CD4-positive, CD25-positive, alpha-beta regulatory T cell (primary cell): ENCODE measurements at places on chromosomes 5 and 9. TPM values are rescaled to one million over a fixed set of nuclear protein-coding genes. Genes with fewer than 3 reads are reported as not detected.

GRCh38 chr5:124059200-124059599, 547.2 kb downstream of the CSNK1G3 start:
- DNase-seq, result no peak

GRCh38 chr5:57816108-57816507, 333.5 kb upstream of the ACTBL2 start:
- no peak for DNase-seq

GRCh38 chr5:67021962-67022361, 174.6 kb downstream of the CD180 start:
- no peak for DNase-seq

- DNase-seq, result no peak
Measured at GRCh38 chr5:11852717-11853087, 51.5 kb downstream of the CTNND2 start.

GRCh38 chr9:26677965-26678706, 214.5 kb downstream of the CAAP1 start:
- DNase-seq, result no peak

GRCh38 chr9:23698161-23698560, 127.9 kb downstream of the ELAVL2 start:
- DNase-seq, result no peak

DNA sequence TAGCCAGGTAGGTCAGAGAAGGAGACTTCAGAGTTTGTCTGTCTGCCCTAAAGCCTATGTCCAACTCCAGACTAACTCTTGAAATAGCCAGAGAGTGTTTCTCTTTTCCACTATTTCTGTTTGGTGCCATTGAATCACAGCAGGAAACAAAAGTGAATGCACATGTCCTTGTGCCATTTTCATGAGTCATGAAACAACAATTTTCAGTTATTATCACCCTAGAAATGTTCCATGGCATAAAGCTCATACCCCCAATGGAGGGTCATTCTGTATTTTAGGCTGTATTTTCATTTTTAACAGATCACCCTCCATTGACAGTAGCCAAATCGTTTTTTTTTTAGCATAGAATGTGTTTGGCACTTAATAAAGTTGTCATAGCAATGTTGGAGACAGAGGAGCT, 124.7 kb downstream of the PAPPA start:
- DNase-seq, result no peak

The KCNV2 gene
- not detected for polyA plus RNA-seq
